ENCODE measurements at places on chromosomes 11 and 22.
A peak's percentile ranks its signal among the peaks of the same experiment; 100 is the strongest.

- no peak for DNase-seq
Measured at GRCh38 chr11:40188848-40189247, 1270.6 kb downstream of the LRRC4C start.

- no peak for DNase-seq
Measured at GRCh38 chr22:50313021-50313420, 5.6 kb upstream of the PLXNB2 start.

- DNase-seq = no peak
Measured at GRCh38 chr11:120147950-120148270, 10.0 kb upstream of the TRIM29 start.

GRCh38 chr11:2398664-2399355 lies 1.7 kb upstream of the TSSC4 start:
- no peak for DNase-seq

GRCh38 chr11:92495107-92495793 lies 270.6 kb downstream of the FAT3 start:
- DNase-seq = no peak

GRCh38 chr22:37499027-37499707 lies 13.0 kb upstream of the MFNG start:
- no peak for DNase-seq

DNA sequence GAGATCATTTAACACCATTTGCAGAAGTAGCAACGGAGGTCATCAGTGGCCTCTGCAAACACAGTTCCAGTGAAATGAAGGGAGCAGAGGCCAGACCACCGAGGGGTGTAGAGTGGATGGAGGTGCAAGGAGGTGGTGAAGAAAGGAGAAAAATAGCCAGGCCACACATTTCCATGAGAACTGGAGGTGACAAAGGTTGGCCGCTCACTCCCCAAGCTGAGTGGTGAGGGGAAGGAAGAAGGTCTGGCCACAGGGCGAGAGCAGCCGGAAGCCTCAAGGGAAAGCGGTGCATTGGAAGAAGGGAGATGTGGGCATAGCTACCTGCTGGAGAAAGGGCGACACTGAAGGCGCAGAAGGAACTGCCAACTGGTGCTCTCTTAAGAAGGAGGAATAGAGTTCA lies 20.1 kb upstream of the TMPRSS4 start:
- no peak for DNase-seq

DNA sequence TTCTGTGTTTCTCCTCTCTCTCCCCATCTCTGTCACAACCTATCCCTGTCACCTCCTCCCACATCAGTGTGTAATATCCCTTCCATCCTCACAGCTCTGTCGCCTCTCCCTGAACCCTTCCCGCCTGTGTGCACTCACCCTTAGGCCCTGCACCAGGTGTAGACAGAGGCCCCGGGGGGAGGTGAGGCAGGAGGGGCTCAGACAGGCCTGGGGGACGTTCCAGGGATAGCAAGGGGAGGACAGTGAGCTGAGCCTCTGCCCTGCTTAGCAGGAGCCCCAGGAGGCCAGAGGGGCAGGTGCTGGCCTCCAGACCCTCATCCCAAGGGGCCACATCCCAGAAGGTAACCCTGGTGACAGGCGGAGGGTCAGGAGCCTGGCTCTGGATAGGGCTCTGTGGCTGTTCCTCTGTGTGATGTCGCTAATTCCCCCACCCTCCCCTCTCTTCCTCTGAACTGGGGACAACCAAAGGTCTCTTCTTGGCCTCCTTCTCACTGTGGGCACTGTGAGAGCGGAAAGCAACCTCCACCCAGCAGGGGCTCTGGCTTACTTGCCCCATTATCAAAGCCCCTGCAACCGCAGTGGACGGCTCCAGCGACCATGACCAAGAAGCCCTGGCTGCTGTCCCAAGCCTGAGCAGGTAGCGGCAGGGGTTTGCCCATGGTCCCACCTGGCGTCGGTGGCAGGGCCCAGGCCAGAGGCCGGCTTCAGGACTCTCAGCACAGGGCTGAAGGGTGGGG lies 35.7 kb downstream of the KCNJ4 start:
- DNase-seq = no peak

DNA sequence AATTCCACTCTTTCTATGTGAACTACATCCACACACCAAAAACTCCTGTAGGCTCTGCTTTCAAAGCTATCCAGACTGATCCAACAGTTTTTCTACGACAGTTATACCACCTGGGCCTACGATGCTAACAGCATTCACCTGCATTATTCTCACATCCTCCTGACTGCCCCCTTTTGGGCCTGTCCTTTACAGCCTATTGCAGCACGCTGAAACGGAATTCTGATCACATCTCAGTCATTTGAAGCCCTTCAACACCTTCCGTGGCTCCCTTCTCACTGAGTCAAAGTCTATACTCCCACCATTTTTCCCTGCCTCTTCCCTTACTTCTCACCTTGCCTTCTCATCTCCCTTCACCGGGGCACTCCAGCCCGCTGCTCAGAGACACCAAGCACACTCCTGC lies 791.3 kb upstream of the KIRREL3 start:
- DNase-seq = no peak

DNA sequence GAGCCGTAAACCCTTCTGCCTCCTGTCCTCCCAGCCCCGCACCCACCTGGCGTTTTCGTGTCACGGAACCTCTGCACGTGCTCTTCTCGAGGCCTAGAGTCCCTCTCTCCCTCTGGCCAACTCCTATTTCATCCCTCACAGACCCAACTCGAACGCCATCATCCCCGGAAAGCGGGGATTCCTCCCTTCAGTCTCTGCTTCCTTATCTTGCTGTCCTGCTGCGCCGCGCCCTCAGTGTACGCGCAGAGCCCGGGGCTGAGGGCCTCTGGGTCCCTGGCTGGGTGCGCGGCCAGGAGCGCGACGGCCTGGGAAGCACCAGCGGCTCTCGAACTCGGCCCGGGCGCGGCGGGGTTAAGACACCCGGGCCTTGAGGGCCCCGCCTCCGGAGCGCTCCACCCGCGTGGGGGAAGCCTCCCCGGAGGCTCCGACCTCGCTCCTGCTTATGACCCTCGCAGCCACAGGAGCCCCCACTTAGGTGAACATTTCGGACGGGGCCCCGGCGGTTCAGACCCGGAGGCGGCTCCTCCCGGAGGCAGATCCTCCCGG lies 398 bp upstream of the ATG16L2 start:
- peak; percentile 69 for DNase-seq

GRCh38 chr11:120517390-120517761 lies 5.8 kb downstream of the GRIK4 start:
- no peak for DNase-seq

GRCh38 chr11:65719871-65720210 lies 757 bp downstream of the RNASEH2C start:
- no peak for DNase-seq

DNA sequence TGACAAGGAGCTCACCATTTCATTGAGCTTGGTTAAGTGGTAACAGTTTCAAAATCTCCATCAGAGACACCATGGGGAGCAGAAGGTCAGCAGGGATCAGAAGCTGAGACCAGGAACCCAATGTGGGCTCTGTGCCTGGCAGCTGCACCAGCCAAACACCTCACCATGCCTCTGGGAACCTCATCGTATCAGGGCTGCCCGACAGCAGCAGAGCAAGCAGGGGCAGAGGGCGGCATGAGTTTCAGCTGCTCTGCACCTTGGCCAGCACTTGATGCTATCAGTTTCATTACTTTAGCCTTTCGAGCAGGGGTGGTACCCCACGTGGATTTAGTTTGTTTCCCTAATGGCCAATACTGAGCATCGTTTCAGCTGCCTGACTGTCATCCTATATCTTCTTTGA lies 77.8 kb downstream of the DGCR2 start:
- DNase-seq = no peak

DNA sequence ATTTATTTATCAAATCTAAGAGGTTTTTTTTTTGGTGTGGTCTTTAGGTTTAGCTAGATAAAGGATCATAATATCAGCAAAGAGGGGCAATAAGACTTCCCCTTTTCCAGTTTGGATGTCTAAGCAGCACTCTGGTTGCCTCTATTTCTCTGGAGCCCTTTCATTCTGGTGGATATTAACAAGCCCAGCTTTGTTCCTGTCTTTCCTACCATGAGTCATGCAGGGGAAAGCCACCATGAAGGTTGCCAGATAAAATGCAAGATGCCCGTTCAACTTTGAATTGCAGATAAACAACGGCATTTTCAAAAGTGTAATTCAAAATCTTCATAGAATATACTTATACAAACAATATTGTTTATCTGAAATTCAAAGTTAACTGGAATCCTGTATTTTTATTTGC lies 143.6 kb downstream of the ADAMTS15 start:
- no peak for DNase-seq

GRCh38 chr11:132855516-132855915 lies 676.8 kb downstream of the OPCML start:
- no peak for DNase-seq

DNA sequence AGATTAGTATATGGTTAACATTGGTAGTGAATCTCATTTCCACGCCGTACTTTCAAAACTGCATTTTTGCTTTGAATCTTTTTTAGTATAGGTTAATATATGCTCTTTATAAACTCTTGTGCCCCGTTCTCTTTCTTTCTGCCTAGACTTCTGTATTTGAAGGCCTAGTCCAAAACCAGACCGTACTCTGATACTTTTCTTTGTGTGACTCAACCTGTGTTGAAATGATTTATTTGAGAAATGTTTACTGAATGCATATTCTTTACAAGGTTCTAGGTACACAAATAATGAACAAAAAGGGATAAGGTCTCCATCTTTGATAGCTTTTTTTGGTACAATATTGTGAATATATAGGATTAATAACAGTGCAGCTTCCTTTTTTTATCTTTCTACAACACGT lies 68.3 kb downstream of the HIPK3 start:
- DNase-seq = no peak

DNA sequence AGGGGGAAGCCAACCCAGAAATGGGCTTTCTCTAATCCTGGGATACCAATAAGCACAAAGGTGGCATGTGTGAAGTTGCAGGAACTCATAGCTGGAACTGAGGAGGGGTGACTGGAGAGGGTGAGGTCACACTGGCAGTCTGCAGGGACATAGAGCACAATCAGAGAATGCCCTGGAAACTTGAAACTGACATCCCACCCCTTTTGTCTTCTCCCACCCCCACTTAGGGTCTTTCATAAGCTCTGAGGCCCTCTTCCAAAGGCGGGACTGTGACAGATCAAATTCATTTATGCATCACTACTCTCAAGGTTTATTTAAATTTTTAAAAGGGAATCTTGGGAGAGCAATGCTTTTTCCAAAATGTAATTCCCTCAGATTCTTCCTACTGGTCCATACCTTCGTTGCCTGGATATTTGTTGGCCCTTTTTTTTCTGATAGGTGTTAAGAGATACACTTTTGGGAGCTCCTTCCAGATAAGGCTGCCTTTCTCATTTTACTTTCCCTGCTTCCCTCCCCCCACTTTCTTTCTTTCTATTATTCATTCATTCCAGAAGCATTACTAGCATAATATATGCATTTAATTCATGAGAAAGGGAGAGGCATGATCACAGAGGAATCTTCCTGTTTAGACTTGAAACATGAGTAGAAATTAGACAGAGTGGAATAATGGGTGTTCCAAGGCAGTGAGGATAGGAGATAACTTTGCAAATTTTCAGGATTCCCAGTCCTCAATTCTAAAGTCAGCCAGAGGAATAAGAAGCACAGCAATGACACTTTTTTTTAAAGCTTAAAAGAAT lies 14.8 kb downstream of the OR51E2 start:
- DNase-seq = no peak

GRCh38 chr22:29726106-29726505 lies 6.3 kb downstream of the CABP7 start:
- no peak for DNase-seq

DNA sequence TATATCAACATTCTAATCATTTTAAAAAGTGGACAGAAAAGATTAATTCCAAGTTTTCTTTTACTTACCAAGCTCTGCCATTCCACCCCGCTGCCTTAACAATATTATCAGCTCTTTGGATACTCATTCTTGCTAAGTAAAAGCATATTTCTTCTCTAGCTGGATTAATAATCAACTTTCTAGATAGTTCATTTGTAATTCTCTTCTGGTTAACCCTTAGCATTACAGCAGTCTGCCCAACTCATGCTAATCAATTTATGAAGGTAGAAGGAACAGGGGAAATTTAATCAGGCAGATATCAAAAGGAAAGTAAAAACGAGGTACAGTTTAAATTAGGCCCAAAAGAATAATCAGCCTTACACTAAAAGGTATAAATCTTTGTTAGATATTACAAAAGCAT lies 41.0 kb upstream of the SOX6 start:
- no peak for DNase-seq

GRCh38 chr11:46296528-46297448 lies 19.3 kb downstream of the CREB3L1 start:
- no peak for DNase-seq

DNA sequence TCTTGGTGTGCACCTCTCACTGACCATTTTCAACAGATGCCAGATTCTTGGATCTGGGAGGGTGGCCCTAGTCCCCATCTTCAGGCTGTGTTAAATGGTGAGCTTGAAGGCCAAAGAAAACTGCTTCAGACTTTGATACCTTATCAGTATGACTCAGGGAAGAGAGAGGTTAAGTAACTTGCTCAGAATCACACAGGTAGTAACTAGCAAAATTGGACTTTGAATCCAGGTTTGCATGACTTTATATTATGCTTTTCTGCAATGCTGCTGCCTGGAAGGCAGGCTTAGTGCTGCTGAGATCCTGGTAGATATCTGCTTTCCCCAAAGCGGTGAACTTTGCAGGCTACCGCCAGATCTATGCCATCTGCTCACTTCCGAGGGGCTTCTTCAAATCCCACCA lies 487.3 kb downstream of the INSC start:
- DNase-seq = no peak
